Activated CD8-positive, alpha-beta T cell treated with anti-CD3 and anti-CD28 coated beads, Interleukin-2, amount 10 ng/mL, durations not matched to agents 7 days and 5 days (primary cell): ENCODE measurements at places on chromosomes 13 and 19. TPM values are rescaled to one million over a fixed set of nuclear protein-coding genes. Genes with fewer than 3 reads are reported as not detected.

GRCh38 chr13:49457221-49457620, 13.1 kb downstream of the SETDB2 start:
- no peak for DNase-seq

DNA sequence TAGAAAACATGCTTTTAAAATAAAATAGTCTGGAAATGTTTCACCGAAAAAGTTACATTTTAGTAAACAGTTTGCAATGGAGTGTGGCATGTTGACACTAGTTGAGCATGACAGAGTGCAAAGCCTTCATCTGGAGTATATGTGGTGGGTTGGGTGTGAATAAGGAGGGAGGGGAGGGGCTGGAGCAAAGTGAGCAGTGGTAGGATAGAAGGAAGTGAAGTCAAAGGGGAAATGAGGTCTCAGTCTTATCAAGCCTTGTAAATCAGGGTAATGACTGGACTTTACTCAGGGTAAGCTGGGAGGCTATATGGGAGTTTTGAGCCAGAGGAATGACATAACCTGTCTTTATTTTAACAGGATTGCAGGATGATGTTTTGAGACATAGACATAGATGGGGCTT, 222.8 kb downstream of the PCDH20 start:
- DNase-seq: no peak

Gene CD37
- total RNA-seq: 162 TPM

DNA sequence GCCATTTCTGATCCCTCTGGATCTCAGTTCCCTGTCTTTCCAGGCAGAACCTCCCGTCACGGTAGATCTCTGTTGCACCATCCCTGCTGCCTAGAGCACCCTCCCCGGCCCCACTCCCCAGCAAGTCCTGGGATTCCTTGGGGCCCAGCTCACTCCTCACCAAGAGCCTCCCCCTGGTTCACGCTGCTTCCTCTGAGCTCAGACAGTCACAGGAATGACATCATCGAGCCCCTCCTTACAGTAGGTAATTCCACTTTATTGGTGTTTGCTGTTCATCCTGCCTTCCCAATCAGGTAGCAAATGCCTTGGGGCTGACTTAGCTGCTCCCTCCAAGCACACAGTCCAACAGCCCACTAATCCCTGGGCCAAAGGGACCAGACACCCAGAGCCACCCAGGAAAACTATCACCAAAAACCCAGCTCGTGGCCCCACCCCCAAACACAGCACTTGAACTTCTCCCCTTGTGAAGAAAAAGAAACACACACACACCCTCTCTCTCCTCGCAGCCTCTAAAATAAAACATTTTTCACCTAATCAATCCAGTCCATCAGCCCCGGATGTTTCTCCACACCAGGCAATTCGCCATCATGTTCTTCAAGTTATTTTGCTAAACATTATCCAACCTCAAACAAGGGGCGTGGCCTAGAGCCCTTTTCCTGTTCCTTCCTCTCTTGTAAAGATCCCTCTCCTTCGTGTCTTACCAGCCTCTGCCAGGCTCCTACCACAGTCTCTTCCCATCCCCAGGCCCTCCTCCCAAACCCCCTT, 2.5 kb downstream of the NAPA start:
- DNase-seq: peak; percentile 43
